Right lobe of liver (tissue), 6 donors: ENCODE measurements at places on chromosomes 11 and 22.
A peak's percentile ranks its signal among the peaks of the same experiment; 100 is the strongest.

DNA sequence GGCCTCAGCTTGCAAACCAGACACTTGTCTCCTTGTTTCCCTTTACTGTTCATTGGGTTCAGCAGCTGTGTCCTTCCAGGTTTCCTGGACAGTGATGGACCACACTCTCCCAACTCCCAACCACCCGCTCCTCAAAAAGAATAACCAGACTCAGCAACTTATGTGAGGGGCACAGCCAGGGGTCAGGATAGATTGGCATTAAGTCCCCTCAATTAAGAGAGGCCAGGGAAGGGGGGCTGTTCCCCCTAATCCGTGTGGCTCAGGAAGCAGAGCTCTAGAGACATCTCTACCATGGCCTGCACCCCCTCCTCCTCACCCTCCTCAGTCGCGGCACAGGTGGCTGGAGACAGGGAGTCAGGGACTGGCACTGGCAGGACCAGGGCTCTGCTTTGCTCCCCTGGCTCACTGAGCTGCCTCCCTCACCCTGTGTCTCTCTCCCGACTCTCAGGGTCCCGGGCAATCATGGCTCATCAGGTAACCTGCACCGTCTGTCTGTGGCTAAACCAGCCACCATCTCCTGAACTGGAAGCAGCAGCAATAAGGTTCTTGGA lies 111.7 kb downstream of the ZNF280B start:
- H3K36me3 ChIP-seq, result no peaks in the 10 kb centered on the region
- no peak overlapping the region for H3K4me3 ChIP-seq
- no peaks in the 10 kb centered on the region for H3K27me3 ChIP-seq
- DNase-seq, result no peak
- H3K27ac ChIP-seq, result no peak overlapping the region

DNA sequence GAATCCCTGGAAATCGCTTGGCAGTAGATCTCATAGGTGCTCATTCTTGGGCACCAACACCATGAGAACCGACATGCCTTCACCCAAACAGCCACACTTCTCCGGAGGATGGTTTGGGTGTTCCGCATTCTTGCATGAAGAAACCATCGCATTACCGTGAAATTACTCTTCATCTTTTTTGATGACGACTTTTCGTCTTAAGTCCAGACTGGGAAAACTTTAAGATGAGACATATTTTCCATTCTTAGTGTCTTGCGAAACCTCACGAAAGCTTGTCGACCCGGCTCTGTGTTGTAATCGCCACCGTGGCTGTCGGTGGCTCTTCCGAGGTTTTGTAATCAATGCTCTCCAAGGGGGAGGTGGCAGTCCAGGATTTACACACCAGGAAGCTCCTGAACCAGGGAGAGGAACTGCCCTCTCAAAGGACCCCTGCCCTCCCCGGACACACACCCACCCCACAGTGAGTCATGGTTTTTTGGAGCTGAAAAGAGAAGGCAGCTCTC lies 1.7 kb downstream of the TOM1 start:
- no peaks in the 10 kb centered on the region for H3K27me3 ChIP-seq
- no peaks in the 10 kb centered on the region for H3K4me1 ChIP-seq
- peak overlapping the region; percentile 98 for H3K4me3 ChIP-seq
- peak overlapping the region; percentile 92 for H3K27ac ChIP-seq

- no peaks in the 10 kb centered on the region for H3K36me3 ChIP-seq
- H3K4me3 ChIP-seq, result no peak overlapping the region
- H3K4me1 ChIP-seq, result no peaks in the 10 kb centered on the region
- H3K27me3 ChIP-seq, result no peaks in the 10 kb centered on the region
- H3K27ac ChIP-seq, result no peak overlapping the region
Observed at GRCh38 chr22:22936180-22936914, 48.7 kb downstream of the IGLL5 start.

- H3K27me3 ChIP-seq, result no peaks in the 10 kb centered on the region
- H3K4me3 ChIP-seq, result no peak overlapping the region
- no peaks in the 10 kb centered on the region for H3K36me3 ChIP-seq
- H3K27ac ChIP-seq, result no peak overlapping the region
- peaks cover 32% of the 10 kb centered on the region for H3K4me1 ChIP-seq
- DNase-seq, result no peak
Observed at GRCh38 chr11:34642001-34642554, 21.2 kb downstream of the EHF start.

GRCh38 chr11:93741094-93741881 lies at the start of the genes C11orf54 and TAF1D:
TSS of gene C11orf54 (plus strand) at chr11:93741672. CDS start at chr11:93747394, 5,722 bp downstream.
TSS of gene TAF1D (minus strand) at chr11:93741495. CDS start at chr11:93739304, 2,191 bp downstream.
- H3K4me1 ChIP-seq, result peaks cover 40% of the 10 kb centered on the region
- peaks cover 31% of the 10 kb centered on the region for H3K36me3 ChIP-seq
- peak; percentile 97 for DNase-seq
- peak within 1 kb of the TSS; percentile 96 for H3K27ac ChIP-seq
- H3K27me3 ChIP-seq, result no peaks in the 10 kb centered on the region
